ENCODE measurements at places on chromosomes 7 and 10.

GRCh38 chr7:116399819-116400218 is 99.7 kb upstream of the CAV2 start:
- DNase-seq, result no peak

GRCh38 chr10:118459642-118460193 is 117.6 kb upstream of the FAM204A start:
- peak; percentile 35 for DNase-seq

- DNase-seq, result no peak
Observed at GRCh38 chr10:11795101-11795920, 27.8 kb upstream of the PROSER2 start.

- DNase-seq, result no peak
Observed at GRCh38 chr7:24038993-24039392, 245.0 kb upstream of the NPY start.

DNA sequence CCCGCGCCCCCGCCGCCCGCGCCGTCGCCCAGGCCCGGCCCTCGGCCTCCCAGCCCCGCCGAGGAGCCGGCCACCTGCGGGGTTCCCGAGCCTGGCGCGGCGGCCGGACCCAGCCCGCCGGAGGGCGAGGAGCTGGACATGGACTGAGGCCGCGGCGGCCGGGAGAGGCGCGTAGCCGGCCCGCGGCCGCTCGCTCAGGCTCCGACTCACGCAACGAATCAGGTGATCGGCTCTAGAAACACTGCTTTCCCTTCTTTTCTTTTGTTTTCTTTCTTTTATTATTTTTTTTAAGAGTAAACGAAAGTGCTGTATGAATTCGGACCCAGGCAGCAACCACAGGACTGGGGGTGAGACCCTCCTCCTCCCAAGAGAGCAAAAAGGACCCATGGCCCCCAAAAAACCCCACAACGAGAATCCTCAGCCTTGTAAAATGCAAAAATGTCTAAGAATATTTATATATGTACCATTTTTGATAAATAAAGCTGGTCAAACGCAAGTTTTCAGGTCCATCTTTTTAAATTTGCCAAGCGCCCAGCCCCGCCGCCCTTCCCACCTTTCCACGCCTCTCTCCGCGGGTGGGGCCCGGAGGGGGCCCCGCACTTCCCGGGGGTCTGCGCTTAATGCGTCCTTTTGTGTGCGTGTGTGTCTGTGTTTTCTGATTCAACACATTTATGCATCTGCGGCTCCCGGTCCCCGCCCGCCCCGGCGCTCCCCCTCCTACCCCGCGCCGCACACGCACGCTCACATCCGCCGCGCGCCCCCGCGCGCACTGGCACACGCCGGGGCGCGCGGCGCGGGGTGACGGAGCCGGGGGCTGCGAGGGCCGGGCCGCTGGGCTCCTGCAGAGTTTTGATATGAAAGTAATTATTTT is 4.4 kb downstream of the UNCX start:
- no peak for DNase-seq

DNA sequence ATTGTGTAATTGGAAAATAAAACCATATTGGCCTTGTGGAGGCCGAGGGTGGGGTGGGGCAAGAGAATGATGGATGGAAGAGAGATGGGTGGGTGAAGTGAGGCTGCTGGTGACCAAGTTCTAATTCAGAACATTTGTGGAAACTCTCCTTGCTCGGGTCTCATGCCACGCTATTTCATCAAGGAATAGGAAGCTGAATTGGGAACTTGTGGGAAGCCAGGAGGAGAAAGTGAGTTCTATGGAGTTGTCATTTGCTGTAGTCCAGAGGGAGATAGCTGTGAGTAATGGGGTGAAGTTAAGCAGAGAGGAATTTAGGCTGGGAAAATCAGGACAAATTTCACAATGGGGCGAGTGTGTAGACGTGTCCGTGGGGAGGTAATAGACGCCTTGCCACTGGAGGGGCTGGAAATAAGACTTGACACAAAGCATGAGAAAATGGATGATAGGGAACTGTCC is 339.2 kb downstream of the LRMDA start:
- DNase-seq, result no peak

DNA sequence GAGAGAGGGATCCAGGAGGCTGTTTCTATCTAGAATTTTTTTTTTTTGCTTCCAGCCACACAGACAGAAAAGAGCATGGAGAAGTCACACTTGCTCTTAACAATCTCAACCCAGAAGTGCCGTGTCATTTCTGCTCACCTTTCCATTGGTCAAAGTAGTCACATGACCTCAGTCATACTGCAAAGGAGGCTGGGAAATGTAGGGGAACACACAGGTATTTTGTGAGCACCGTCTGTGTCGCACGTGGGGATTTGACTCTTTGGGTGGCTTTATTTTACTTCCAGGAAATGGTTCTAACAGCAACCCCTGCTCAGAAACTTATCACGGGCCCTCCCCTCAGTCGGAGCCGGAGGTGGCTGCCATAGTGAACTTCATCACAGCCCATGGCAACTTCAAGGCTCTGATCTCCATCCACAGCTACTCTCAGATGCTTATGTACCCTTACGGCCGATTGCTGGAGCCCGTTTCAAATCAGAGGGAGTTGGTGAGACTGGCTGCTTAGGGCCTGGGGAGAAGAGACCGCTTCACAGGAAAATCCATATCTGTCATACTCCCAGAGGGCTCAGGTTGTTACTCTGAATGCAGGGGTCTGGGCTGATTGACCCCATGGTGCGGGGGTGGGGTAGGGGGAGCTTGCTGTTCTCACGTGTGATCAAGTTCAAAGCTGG is 13.1 kb upstream of the CPA1 start:
- DNase-seq, result no peak

DNA sequence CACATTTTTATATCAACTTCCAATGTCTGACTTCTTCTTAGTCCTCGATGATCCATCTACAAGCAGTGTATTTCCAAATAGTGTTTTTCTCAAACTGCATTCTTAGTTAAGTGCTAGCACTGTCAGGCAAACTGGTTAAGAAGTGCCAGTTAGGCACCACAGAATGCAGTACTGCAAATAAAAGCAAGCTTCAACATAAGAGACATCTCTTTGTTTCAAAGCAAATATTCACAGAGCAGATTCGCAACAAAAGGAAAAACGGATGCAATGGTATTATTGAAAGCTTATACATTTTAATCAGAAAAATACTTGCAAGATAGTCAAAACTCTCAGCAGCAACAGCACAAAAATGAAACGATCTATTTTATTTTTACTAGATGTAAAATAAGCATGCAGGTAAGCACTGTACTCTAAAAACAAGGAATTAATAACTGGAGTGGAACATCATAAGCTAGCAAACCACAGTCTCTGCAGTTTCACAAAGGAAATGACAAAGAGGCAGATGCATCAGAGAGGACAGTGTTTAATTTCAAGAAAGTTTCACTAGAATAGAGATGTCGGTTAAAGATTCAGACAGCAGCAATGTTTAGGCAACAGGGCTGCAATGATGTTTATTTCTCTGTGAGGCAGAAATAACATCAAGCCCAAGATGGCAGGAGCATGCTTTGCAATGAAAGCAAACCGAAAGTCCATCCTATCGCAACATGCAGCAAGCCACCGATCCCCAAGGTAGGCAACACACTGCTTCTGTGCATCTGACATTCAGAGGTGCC is 82.0 kb downstream of the FGFR2 start:
- DNase-seq, result no peak

DNA sequence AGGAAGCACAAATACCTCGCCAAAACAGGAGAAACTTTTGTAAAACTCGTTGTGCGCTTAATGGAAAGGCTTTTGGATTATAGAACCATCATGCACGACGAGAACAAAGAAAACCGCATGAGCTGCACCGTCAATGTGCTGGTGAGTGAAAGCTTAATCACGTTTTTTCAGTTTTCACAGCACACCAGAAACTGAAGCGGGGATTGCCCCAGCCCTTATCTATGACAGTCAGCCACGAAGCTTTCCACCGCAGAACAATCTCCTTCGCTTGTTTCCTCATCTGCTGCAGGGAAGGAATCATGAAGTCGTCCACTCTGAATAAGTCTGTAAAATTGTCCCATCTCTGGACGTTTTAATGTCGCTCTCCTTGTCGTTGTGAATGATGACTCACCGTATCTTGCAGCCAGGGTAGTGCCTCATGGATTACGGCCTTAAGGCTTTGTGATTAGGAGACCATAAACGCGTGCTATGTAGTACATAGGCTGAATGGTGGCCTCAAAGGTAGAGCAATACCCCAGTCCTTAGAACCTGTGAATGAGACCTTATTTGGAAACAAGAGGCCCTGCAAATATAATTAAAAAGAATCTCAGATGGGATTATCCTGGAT is 174.9 kb upstream of the NPS start:
- no peak for DNase-seq

- no peak for DNase-seq
Observed at GRCh38 chr7:105910172-105910571, 33.8 kb upstream of the ATXN7L1 start.

GRCh38 chr7:3043544-3044371 is at the start of gene CARD11:
Gene CARD11 (minus strand): TSS chr7:3043867. CDS start chr7:2958506, 85,361 bp downstream.
- DNase-seq, result no peak

DNA sequence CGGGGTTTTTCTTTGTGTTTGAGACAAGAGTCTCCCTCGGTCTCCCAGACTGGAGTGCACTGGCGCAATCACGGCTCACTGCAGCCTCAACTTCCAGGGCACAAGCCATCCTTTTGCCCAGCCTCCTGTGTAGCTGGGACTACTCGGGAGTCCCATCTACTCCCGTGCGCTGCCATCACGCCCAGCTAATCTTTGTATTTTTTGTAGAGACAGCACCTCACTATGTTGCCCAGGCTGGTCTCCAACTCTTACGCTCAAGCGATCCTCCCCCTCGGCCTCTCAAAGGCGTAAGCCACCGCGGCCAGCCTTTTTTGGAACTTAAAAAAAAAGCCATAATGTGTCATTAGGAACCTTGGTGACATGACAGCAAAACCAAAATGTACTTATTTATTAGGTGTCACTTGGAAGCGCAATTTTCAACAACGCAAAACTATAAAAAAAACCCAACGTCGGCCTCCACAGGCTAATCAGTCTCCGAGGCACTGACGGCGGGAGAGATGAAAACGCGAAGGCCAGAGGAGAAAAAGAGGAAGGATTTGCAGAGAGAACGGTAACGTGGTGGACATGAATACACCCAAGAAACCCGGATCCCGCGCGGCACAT is 911 bp upstream of the HNRNPH3 start:
- DNase-seq, result no peak

DNA sequence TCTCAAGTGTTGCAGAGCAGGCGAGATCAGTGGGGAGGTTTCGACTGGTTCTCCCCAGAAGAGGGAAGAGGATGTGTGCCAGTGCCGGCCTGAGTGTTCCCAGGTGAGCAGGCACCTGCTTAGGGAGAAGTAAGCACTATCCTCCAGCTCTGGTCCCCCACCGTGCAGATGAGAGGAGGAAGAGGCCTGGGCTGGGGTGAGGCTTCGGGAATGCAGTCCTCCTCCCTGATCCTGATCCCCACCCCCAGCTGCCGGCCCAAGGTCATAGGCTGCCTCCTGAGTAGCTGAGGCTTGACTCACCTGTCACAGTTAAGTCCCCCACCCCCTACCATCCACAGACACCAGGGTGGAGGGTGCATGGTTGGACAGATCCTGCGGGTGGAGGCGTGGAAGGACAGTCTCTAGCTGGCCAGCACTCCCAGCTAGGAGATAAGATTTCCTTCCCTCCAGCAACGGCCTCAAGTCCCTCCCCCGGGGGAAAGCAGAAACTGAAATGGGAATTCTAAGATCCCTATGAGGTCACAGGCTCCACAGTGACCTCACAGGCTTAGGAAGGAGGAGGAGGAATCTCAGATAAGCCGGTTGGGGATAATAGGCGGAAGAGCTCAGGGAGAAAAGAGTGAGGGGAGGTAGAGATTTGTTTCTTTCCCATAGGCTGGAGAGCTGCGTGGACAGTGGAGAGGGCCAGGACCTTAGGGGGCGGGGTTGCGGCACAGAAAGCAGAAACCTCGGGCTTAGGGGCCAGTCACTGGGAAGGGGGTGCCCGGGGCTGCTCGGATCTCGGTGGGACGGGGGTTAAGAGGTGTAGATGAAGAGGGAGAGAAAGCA is 1.0 kb downstream of the LRCH4 start:
- no peak for DNase-seq

- no peak for DNase-seq
Observed at GRCh38 chr7:127962589-127963361, 68.5 kb downstream of the LRRC4 start.

DNA sequence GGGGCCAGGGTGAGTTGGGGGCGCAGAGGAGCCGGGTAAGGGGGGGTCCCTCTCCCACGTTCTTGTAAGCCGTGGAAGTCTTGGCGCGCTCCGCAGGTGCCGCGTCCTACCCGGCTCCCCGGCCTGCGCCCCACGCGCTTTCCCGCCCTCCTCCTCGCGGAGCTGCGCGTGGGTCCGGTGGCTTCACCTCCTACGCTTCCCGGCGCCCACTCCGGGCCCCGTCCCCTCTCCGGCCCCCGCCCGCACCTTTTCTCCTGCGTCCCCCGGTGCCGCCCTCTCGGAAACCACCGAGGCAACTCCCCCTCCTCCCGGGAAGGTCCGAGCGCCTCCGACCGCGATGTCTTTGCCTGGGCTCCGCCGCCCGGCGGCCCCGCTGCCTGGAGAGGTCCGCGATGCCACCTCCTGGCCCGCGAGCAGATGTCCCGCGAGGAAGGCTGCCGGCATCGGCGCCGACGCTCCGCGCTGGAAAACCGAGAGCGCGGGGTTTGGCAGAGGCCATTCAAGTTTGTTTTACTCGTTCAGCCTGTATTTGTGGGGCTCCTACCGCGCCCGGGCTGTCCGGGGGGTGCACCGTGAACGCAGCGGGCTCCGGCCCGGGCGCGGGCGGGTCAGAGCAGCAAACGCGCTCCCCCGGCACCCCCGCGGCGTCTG is 2.4 kb upstream of the NKX6-2 start:
- DNase-seq, result no peak

DNA sequence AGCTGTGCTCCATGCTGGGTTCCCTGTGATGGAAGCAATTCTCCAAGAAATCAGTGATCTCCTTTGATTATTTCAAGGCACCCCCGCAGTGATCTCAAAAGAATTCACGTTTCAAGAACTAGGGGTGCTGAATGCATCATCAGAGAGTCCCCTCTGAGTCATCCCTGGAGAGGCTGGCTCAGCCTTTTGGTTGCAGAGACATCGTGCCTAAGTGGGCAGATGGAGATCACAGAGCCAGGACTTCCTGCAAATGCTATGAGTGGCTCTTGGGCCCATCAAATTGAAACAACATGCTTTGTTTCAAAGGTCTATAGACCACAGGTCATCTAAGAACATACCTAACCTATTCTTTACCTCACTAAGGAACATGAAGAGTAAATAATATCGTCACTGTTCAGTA is 41.5 kb upstream of the PLEKHA1 start:
- DNase-seq, result no peak

GRCh38 chr7:146146831-146147486 is 30.4 kb downstream of the CNTNAP2 start:
- DNase-seq, result no peak

DNA sequence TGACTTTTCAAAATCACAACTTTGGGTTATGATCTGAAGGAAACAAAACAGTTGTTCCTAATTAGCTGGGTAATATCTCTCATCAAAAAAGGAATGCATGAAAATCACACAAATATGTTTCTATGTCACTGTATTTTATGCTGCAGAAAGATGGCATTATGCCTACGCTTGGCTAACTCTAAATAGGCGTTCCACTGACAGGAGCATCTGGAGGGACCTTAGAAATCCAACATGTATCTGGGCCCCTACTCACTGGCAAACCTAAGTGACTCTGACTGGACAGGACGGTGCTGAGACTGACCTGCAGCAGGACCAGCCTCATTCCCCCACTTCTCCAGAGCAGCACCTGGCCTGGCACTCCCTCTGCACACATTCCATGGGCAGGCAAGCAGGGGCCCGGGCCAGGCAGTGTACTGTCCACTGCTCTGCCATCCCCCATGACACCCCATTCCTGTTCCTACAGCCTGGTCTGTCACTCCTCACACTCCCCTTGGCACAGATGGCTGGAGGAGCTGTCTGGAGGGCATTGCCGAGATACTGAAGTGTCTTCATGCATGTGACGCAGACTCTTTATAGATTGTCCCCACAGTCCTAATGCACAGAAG is 2.6 kb upstream of the MYL7 start:
- DNase-seq, result no peak
